Kasumi-1 (cell line): ENCODE measurements at places on chromosomes 6 and 20.

DNA sequence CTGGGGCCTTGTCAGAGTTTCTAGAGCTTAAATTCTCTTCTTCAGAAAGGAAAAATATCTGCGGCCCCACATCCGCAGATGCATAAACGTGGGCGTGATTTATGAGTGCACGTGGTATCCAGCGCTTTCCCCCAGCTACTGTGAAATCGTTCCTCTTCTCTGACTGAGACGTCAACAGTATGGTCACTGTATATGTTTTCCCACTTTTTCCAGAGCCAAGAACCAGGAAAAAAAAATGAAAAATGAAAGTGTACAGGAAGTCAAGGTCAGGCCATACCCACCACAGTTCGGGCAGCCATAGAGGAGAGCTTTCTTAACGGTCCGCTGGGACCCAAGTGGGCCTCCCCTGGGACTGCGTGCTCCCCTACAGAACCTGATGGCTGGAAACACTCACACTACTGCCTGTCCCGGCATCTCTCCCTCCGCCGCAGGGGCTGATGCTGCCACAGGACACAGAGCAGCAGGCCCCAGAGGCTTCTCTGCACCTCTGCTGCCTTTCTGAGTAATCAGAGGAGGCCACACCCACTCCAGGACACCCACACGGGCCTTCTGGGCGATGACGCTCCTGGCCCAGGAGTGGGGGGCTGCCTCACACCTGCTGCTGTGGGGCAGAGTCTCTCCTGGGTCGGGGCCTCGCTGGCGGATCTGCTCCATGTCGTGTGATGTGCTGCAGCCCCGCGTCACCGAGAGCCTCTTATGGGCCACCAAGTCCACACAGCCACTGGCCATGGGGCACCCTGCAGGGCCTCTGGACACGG lies 16.4 kb upstream of the STX16 start:
- DNase-seq = no peak

- no peak for DNase-seq
Measured at GRCh38 chr6:18347866-18348265, 39.3 kb upstream of the RNF144B start.

DNA sequence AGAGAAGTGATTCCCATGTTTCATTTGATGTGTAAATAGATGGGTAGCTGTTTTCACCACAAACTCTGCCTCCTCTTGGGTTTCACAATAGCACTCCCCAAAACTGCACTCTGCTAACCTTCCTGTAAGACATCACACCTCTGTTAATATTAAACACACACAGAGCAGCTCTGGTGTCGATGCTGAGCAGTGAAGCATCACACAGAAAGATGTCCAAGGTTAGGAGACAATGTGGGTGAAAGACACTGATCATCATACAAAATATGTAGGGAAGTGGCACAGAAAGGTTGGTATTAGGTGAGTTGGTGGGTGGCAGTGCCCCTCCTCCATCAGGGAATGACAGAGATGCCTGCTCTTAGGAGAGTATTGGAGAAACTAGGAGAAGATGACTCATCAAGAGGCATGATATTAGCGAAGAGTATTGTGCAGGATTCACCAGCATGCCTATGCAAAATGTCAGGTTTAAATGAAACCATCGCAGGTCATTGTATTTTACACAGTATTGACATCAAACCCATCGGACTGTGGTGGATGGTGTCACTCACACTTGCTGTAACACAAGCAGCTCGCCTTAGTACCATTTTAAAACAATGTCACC lies 199.7 kb downstream of the TBXT start:
- no peak for DNase-seq

- DNase-seq = no peak
Measured at GRCh38 chr6:41694815-41695526, 40.4 kb downstream of the TFEB start.

GRCh38 chr6:46626228-46626909 lies 26.2 kb downstream of the CYP39A1 start:
- peak; percentile 30 for DNase-seq

GRCh38 chr20:23245553-23246181 lies 104.9 kb upstream of the NXT1 start:
- DNase-seq = peak; percentile 92

DNA sequence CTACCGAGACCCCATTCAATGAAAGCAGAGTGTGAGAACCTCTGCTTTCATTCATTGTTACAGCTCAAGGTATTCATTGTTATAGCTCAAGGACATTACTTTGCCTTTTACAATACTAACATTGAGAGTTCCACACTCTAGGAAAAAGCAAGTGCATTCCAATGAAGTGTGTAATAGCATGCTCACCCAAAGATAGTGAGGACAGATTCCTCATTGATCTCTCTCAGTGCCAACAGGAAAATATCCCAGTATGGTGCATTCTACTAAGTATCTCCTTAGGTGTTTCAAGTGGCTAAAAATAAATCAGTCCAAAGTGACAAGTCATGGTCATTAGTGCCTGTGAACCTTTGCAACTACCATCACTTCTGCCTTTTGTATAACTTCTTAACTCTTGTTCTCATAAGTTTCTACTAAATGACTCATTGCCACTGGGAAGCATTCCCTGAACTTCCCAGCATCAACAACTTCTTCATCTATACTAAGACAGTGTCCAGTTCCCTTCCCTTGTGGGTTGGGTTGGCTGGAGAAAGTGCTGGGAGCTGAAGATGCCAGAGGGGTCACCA lies 140.7 kb upstream of the STXBP5 start:
- no peak for DNase-seq

GRCh38 chr6:31586008-31586407 lies at the start of gene LST1:
LST1 (plus strand) TSS chr6:31586277; CDS start chr6:31587300, 1,023 bp downstream.
- peak; percentile 93 for DNase-seq

- DNase-seq = no peak
Measured at GRCh38 chr20:32226391-32226790, 18.7 kb downstream of the POFUT1 start.

GRCh38 chr6:4901386-4902061 lies 102.3 kb downstream of the RPP40 start:
- DNase-seq = peak; percentile 11

- no peak for DNase-seq
Measured at GRCh38 chr20:17857639-17858449, 110.8 kb downstream of the SNX5 start.

- DNase-seq = peak; percentile 72
Measured at GRCh38 chr6:170529839-170530469, 23.2 kb downstream of the PSMB1 start.

- no peak for DNase-seq
Measured at GRCh38 chr20:25507385-25508082, 77.8 kb downstream of the NINL start.

GRCh38 chr20:30488941-30489613 lies 768.4 kb upstream of the DEFB115 start:
- DNase-seq = no peak

DNA sequence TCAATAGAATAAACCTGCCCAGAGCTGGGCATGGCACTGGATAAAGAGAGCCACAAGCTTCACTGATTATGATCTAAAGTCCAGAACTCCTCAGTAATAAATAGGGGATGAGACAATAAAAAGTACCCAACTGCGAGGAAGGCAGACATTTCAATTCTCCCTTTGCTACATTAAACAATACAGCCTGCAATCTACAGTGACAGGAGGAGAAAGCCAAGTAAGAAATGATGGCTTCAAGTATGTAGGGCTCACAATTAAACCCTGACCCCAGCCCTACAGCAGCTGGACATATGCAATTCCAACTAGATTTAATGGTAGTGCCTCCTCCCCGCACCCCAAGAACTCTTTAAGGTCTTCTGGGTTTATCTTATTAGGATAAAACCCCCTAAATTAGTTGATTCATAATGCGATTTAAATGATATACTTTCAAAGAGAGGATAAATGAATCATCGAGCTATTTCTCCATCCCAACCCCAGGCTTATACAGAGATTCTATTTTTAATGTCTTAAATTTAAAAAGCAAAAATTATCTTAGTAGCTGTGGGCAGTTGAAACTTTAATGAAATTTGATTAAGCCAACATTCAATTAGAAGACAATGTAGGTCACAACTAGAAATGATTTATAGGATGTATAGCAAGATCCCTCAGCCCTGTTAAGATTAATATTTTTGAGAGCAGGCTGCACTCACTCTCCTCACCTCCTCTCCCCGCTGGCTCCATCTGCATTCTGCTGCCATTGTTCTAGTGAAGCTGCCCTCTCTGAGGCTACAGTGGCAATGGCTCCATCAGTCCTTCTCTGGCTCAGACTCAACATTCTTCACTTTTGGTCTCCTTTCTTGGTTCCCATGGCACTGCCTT lies 57.1 kb downstream of the OGFRL1 start:
- no peak for DNase-seq

DNA sequence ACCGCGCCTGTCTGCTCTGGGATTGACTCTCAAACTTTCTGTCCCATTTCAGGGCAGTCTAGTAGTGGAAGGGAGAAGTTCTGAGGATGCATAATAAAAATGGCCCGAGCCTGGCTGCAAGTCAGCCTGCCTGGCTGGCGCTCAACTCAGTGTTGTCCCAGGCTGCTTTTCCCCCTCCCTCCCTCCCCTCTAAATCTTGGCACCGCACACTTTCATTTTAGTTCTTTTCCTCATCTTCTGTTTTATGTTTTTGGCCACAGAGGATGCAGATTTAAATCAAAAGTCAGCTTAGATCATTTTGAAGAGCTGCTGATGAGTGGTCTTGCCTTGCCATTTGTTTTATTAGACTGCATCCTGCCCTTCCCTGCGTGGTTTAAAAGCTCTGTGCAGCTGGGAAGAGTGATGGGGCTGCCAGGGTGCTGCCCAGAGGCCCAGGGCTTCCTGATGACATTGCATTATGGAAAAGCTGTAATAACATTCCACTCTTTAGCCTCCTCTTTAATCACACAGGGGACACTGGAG lies 6.5 kb upstream of the UQCC2 start:
- no peak for DNase-seq

DNA sequence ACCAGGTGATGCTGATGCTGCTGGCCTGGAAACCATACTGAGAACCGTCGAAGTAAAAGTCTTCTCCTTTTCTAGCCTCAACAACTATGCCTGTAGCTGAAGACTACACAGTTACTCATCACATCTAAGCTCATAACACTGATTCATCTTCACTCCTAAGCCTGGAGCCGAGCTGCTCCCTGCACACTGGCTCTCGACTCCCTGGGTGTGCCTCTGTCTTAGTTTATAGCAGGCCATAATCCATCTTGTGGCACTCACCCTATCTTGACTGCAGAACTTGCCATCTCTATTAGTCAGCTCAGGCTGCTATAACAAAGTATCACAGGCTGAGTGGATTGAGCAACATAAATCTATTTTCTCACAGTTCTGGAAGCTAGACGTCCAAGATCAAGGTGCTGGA lies 191.0 kb downstream of the UNC5CL start:
- no peak for DNase-seq

DNA sequence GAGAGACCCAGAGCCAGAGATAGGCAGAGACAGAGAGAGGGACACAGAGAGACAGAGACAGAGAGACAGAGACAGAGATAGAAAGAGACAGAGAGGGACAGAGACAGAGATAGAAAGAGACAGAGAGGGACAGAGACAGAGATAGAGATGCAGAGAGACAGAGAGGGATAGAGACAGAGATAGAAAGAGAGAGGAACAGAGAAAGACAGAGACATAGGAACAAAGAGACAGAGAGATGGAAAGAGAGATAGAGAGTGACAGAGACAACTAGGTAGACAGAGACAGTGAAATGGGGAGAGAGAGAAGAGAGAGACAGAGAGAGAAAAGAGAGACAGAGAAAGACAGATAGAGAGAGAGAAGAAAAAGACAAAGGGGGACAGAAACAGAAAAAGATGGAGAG lies 165.4 kb upstream of the FOXQ1 start:
- no peak for DNase-seq

DNA sequence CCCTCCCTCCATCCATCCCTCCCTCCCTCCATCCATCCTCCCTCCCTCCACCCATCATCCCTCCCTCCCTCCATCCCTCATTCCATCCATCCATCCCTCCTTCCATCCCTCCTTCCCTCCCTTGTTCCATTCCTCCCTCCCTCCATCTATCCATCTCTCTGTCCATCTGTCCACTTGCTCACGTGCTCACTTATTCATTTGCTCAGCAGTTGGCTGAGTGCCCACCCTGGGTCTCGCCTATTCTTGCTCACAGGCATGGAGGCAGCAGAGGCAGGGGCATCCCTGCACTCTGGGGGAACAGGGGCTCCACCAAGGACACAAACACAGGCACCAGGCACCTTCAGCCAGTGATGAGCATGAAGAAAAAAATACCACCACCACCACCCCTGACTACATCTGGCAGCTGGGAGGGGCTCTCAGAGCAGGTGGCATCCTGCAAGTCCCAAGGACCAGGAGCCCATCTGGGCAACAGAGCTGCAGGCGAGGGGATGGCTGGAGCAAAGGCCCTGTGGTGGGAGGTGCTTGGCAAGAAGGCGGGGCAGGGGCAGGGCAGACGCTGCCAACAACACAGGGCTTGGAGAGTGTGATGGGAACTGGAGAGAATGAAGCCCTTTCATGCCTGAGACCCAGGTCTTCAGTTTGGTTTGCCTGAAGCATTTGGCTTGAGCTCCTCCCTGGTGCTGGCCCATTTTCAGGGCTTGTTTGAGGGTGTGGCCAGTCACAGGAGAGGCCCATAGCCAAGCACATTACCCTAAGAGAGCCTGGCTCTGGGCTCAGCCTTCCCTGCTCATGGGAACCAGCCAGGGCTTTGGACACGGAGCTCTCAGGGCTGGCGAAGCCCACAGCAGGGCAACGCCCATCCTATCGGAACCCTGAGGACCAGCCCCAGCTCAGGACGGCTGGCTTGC lies 40.2 kb upstream of the MRGBP start:
- no peak for DNase-seq

DNA sequence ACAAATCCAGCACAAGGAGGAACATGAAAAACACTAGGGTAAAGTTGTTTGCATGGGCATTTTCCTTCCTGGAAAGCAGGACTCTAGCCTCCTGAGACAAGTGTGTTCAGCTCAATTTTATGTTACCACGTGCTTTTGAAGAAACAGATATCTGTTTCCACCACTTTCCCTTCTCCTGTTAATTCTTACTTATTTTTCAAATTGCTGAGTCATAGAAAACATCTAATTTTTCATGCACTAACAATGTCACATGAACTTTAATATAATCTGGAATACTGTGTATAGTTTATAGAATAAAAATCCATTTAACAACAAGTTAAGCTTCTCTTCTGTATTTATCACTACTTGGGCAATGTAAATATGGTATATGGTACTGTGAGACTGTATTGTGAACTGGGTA lies 174.2 kb downstream of the ISM1 start:
- no peak for DNase-seq
